Upper lobe of right lung (tissue), 1 donor: ENCODE measurements at places on chromosomes 2 and 18. TPM values are rescaled to one million over a fixed set of nuclear protein-coding genes. Genes with fewer than 3 reads are reported as not detected.

GRCh38 chr2:225233234-225233633, 166.3 kb upstream of the NYAP2 start:
- no peak for DNase-seq
- no peaks in the 10 kb centered on the region for H3K4me1 ChIP-seq
- H3K27ac ChIP-seq = no peak overlapping the region
- no peaks in the 10 kb centered on the region for H3K27me3 ChIP-seq

- H3K36me3 ChIP-seq = no peaks in the 10 kb centered on the region
- no peaks in the 10 kb centered on the region for H3K4me1 ChIP-seq
- no peak overlapping the region for H3K4me3 ChIP-seq
- no peaks in the 10 kb centered on the region for H3K27me3 ChIP-seq
- no peak for DNase-seq
Measured at GRCh38 chr2:158575051-158575635, 118.4 kb downstream of the PKP4 start.

DNA sequence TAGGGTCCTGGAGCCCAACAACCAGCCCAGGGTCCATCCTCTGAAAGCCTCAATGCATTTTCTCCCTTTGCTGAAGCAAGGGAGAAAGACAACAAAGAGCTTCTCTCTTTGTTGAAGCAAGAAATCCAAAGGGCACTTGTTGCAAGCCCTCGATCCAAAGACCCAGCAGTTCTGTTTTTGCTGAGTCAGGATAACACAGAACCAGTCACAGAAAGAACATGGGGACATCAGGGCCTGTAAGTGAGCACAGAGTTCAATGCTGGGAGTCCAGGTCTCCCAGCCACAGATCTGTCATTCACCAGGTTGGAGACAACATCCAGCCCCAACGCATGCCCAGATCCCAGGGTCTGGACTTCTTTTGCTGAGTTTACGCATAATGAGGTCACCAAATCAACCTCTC, 315.8 kb upstream of the KLHL29 start:
- H3K36me3 ChIP-seq = no peaks in the 10 kb centered on the region
- H3K27ac ChIP-seq = no peak overlapping the region
- H3K4me3 ChIP-seq = no peak overlapping the region
- H3K4me1 ChIP-seq = no peaks in the 10 kb centered on the region
- DNase-seq = no peak
- H3K27me3 ChIP-seq = no peaks in the 10 kb centered on the region

DNA sequence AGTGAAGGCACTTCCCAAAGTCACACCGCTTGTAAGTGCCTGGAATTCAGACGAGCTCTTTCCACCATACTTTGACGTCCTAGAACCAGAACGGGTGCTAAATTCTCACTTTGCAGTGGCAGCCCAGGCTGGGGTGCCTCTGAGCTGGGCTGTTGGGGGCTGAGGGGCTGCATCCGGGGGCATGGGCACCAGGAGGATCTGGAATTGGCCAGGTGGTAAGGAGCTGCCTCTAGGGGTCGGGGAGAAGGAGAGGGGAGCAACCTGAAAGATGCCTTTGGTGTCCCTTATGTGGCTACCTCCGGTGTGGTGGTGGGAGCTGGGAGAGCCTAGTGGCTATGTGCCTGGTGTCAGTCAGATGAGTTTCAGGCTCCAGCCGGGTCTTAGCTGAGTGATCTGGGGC, 7.1 kb downstream of the ATOH8 start:
- no peak for DNase-seq
- H3K27me3 ChIP-seq = no peaks in the 10 kb centered on the region
- peak overlapping the region; percentile 27 for H3K27ac ChIP-seq
- no peak overlapping the region for H3K4me3 ChIP-seq

- H3K4me3 ChIP-seq = no peak overlapping the region
- H3K27me3 ChIP-seq = no peaks in the 10 kb centered on the region
Measured at GRCh38 chr2:232543491-232543890, 4.0 kb downstream of the CHRNG start.

DNA sequence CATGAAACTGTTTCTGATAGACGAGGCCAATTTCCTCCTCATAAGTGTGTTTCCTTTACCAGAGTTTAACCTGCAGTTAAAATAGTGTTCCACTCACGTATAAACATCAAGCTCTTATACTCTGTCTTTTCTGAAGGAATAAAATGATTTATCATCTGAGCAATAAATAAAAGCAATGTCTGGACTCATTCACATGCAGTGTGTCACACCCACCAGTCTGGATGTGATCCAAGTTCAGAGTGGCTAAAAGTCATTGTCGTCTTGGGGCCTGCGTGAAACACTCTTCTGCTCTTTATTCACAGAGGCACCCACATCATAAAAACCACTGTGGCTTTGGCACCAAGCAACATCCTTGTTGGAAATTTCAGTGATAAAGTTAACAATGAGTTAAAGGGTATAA, 19.5 kb upstream of the SLC9A4 start:
- H3K27ac ChIP-seq = no peak overlapping the region
- no peak for DNase-seq
- no peaks in the 10 kb centered on the region for H3K36me3 ChIP-seq
- no peaks in the 10 kb centered on the region for H3K27me3 ChIP-seq
- H3K4me1 ChIP-seq = no peaks in the 10 kb centered on the region

The DTYMK gene
- 14.9 TPM for total RNA-seq

The FBXO41 gene
- total RNA-seq = 2.1 TPM
